ENCODE measurements at places on chromosomes 13 and 19.

- H3K36me3 ChIP-seq = no peaks in the 10 kb centered on the region
- H3K4me3 ChIP-seq = no peak overlapping the region
- H3K27me3 ChIP-seq = peaks cover 4% of the 10 kb centered on the region
- H3K27ac ChIP-seq = no peak overlapping the region
- no peaks in the 10 kb centered on the region for H3K4me1 ChIP-seq
- DNase-seq = no peak
Observed at GRCh38 chr19:33366897-33367296, 6.6 kb upstream of the CEBPG start.

DNA sequence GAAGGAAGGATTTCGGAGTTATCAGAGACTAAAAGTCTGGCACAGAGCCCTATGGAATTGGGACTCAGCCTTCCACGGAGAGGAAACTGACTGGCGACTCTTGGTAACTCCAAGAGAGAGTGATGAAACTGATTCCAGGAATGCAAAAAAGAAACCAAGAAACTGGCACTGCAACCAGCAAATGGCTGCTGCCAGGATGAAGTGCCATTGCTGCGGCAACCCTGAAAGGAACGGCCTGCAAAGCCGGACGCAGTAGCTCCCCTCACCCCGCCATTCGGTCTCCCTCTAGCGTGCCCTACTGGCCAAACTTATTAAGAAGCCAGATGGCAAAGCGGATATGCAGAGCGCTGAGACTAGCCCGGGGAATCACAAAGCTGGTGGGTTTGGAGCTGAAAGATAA is 236.0 kb downstream of the PCDH9 start:
- DNase-seq = peak; percentile 5
- no peak overlapping the region for H3K4me3 ChIP-seq
- no peaks in the 10 kb centered on the region for H3K27me3 ChIP-seq
- peaks cover 38% of the 10 kb centered on the region for H3K4me1 ChIP-seq
- H3K27ac ChIP-seq = peak overlapping the region; percentile 72
- no peaks in the 10 kb centered on the region for H3K36me3 ChIP-seq

DNA sequence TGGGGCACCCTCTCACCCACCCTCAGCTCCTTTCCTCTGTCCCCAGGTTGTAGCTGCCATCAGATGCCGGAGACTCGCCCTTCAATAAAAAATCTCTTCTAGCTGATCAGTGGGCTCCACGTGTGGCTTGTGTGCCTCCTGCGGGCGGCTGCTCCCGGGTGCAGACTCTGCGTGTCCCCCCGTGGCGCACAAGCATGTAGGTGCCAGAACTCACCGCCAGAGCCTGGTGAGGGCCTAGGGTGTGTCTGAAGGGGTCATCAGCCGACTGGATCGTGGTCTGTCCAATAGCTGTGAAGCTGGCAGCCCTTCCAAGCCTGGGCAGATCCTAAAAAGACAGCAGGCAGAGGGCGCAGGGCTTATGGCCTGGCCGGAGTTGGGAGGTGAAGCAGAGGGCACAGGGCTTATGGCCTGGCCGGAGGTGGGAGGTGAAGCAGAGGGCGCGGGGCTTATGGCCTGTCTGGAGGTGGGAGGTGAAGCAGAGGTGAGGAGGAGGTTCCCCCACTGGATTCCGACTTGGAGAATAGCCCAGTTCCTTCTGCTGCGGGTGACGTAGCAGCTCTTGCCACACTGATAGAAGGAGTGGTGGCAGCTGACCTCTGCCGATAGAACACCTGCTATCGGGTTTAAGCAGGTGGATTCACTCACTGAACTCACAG is 11.7 kb downstream of the NOP53 start:
- no peak for DNase-seq
- H3K27ac ChIP-seq = no peak overlapping the region
- no peaks in the 10 kb centered on the region for H3K4me1 ChIP-seq
- H3K36me3 ChIP-seq = peaks cover 61% of the 10 kb centered on the region

DNA sequence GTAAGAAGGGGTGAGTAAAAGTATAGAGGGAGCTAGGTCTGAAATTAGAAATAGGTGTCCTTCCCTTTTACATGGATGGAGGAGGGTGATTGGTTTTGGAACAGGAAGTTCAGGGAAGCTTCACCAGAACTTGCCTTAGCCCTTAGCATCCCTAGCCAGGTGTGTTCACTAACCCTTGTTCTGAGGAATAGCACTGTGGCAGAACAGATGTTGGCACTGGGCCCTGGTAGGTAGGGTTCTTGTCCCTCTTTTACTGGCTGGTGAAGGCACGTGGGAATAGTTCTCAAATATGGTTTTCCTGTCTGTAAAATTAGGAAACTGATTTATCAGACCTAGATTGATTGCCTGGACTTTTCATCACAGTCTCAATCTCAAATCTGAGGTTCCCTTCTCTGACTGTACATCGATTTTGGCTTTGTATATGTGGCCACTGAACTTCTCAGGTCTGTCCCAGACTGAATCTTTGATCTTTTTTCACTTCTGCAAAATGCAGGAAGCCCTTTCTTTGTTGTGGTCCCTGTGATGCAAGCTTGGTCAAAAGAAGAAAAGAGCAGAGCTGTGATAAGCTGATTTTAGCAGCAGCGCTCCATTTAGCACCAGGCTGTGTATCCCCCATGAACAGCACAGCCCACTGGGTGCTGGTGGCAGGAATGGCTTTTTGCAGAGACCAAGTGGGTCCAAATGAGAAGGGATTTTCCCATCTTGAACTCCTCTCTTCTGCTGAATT is 86.2 kb upstream of the HTR2A start:
- no peaks in the 10 kb centered on the region for H3K27me3 ChIP-seq
- DNase-seq = peak; percentile 7
- H3K36me3 ChIP-seq = no peaks in the 10 kb centered on the region
- H3K27ac ChIP-seq = no peak overlapping the region
- H3K4me1 ChIP-seq = no peaks in the 10 kb centered on the region
- no peak overlapping the region for H3K4me3 ChIP-seq

- no peak for DNase-seq
- no peak overlapping the region for H3K4me3 ChIP-seq
- H3K36me3 ChIP-seq = no peaks in the 10 kb centered on the region
- no peaks in the 10 kb centered on the region for H3K4me1 ChIP-seq
- peaks cover 10% of the 10 kb centered on the region for H3K27me3 ChIP-seq
- no peak overlapping the region for H3K27ac ChIP-seq
Observed at GRCh38 chr19:49065905-49066512, 1.4 kb upstream of the NTF4 start.

DNA sequence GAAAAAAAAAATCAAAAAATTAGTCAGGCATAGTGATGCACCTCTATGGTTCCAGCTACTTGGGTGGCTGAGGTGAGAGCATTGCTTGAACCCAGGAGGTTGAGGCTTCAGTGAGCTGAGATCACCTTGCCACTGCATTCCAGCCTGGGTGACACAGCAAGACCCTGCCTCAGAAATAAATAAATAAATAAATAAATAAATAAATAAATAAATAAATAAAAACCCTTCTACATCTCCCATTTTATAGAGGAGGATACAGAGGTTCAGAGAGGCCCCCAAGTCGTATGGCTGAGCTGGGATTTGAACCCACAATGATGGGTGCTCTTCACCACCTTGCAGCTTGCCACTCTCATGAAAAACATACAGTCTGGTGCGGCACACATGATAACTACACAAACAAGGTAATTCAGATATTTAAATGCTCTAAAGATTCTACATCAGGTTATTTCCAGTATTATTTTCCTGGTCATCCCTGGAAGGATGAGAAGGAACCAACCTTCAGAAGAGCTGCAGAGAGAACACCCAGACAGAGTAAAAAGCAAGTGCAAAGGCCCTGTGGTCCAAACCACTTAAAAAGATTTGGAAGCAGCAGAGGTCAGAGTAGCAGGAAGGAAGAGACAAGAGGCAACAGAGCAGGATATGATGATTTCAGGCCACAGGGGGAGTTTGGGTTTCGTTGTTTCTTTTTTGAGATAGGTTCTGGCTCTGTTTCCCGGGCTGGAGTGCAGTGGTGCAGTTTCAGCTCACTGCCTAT is 29.2 kb upstream of the OR1M1 start:
- H3K27ac ChIP-seq = no peak overlapping the region
- no peaks in the 10 kb centered on the region for H3K36me3 ChIP-seq
- H3K4me3 ChIP-seq = no peak overlapping the region
- no peak for DNase-seq

DNA sequence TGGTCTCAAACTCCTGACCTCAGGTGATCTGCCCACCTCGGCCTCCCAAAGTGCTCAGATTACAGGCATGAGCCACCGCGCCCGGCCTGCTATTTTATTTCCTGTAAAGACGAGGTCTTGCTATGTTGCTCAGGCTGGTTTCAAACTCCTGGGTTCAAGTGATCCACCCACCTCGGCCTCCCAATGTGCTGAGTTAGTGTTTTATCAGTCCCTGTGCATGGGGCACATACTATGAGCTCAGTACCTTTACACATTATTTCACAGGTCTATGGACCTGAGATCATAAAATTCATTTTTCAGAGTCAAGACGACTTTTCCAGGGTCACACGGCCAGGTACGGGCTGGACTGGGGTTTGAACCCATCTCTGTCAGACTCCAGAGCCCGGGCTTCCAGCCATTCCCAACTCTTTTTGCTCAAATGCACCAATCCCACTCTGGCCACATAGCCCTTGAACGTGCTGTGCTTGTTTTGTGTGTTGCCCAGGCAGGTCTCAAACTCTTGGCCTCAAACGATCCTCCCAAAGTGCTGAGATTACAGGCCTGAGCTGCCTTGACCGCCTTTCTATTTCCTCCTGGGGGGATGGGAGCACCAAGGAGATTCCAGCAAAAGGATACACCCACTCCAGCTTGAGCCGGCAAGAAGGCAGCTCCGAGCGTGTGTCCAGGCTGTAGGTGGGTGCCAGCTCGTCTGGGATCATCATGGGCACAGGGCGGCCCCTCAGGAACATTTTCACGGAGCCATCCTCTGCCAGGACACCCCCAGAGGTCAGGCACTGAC is 1.1 kb downstream of the EML2 start:
- peak overlapping the region; percentile 49 for H3K4me3 ChIP-seq
- H3K27me3 ChIP-seq = no peaks in the 10 kb centered on the region
- peaks cover 48% of the 10 kb centered on the region for H3K4me1 ChIP-seq
- H3K27ac ChIP-seq = 0 out of 2 replicates have a peak overlapping the region, but pooled peaks have one; percentile 3
- H3K36me3 ChIP-seq = peaks cover 6% of the 10 kb centered on the region
- no peak for DNase-seq

DNA sequence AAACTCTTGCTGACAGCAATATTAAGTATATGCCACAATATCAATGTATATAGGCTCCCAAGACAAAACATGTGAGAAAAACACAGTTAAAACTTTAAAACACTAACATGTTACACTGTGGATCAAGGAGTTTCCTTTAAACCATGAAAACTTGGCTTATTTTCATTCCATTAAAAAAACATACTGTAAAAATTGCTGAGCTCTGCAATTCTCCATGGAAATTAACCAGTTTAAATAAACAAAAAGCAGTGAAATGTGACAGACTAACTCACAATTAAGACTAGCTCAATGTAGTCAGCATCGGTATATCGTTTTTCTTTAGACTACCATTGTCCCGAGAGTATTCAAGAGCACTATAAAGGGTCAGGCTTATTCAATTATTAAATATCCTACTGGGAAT is 930.5 kb upstream of the SLITRK1 start:
- H3K27ac ChIP-seq = no peak overlapping the region
- H3K4me1 ChIP-seq = no peaks in the 10 kb centered on the region
- DNase-seq = no peak
- no peaks in the 10 kb centered on the region for H3K27me3 ChIP-seq

- no peak for DNase-seq
- H3K27ac ChIP-seq = no peak overlapping the region
- no peak overlapping the region for H3K4me3 ChIP-seq
- peaks cover 70% of the 10 kb centered on the region for H3K36me3 ChIP-seq
- H3K4me1 ChIP-seq = no peaks in the 10 kb centered on the region
Observed at GRCh38 chr19:3450796-3451411, 29.4 kb downstream of the SMIM24 start.

- H3K36me3 ChIP-seq = no peaks in the 10 kb centered on the region
- DNase-seq = peak; percentile 15
- H3K27me3 ChIP-seq = no peaks in the 10 kb centered on the region
- peak overlapping the region; percentile 44 for H3K27ac ChIP-seq
- peaks cover 10% of the 10 kb centered on the region for H3K4me1 ChIP-seq
Observed at GRCh38 chr13:41271456-41272285, 8.3 kb upstream of the MTRF1 start.

GRCh38 chr19:33468361-33469170 is 53.0 kb downstream of the PEPD start:
- H3K27me3 ChIP-seq = no peaks in the 10 kb centered on the region
- no peak for DNase-seq
- H3K27ac ChIP-seq = no peak overlapping the region
- no peaks in the 10 kb centered on the region for H3K36me3 ChIP-seq
- H3K4me1 ChIP-seq = no peaks in the 10 kb centered on the region

DNA sequence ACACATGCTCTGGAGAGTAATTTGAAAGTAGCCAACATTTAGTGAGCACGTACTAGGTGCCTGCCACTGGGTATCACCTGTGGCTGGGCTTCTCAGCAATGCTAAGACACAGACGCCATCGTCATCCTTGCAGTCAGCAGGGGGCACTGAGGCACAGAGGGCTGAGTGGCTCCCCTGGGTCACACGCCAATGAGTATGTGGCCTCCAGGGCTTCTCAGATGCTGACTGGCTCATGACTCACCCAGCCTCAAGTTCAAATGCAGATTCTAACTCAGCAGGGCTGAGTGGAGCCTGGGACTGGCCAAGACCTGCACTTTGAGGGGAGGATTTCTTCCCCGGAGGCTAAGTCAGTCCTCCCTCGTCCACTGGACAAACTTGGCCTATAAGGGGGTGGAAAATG is 115.1 kb upstream of the CACNA1A start:
- no peak overlapping the region for H3K27ac ChIP-seq
- H3K27me3 ChIP-seq = peaks cover 19% of the 10 kb centered on the region
- no peak overlapping the region for H3K4me3 ChIP-seq
- no peaks in the 10 kb centered on the region for H3K36me3 ChIP-seq
- H3K4me1 ChIP-seq = no peaks in the 10 kb centered on the region

GRCh38 chr13:48158915-48159314 is 64.0 kb upstream of the MED4 start:
- no peaks in the 10 kb centered on the region for H3K36me3 ChIP-seq
- no peaks in the 10 kb centered on the region for H3K27me3 ChIP-seq
- no peak for DNase-seq

DNA sequence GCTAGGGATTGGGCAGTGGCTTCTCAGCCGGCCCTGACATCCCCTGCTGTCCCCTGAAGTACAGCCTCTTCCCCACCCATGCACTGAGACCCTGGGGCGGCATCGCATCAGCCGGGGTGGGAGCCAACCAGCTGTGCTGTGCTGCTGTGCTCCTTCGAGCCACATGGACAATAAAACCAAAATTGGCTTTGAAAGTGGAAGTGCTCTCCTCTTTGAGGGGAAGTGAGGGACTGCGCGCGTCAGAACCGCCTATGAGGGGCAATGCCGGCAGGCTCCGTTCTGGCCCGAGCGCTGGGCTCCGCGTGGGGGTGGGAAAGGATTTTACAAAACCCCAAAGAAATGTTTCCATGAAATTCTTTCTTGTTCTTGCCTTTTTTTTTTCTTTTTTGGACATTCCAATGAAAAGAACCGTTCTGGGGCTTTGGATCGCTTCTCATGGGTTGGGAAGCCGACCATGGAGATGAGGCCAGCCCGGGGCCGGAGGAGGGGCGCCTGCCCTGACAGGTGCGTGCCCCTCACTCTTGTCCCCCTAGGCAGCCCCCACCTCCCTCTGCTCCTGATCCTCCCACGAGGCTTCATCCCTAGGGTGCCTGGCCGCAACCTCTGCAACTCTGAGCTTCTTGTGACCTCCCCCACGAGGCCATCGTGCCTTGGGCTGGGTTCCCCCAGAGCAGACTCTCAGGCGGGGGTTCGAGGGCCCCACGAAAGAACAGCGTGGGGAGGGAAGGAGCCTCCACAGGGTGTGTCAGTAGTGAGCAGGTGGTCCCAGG is 22.6 kb downstream of the KLHL26 start:
- no peaks in the 10 kb centered on the region for H3K27me3 ChIP-seq
- H3K27ac ChIP-seq = no peak overlapping the region
- no peak for DNase-seq
- H3K4me1 ChIP-seq = no peaks in the 10 kb centered on the region
- H3K4me3 ChIP-seq = no peak overlapping the region

Measured in DND-41 (cell line).